ENCODE measurements at places on chromosomes 3 and 15. TPM values are rescaled to one million over a fixed set of nuclear protein-coding genes. Genes with fewer than 3 reads are reported as not detected.

The FBXW12 gene
- not detected for total RNA-seq

The LZTFL1 gene
- total RNA-seq = 18.0 TPM

The STXBP5L gene
- 0.07 TPM for total RNA-seq

The GRK7 gene
- not detected for total RNA-seq

The GOLGA6L24 gene
- total RNA-seq = not detected

The PRRT3 gene
- 3.8 TPM for total RNA-seq

The PARL gene
- 73.0 TPM for total RNA-seq
